ENCODE measurements at places on chromosomes 7 and 10. TPM values are rescaled to one million over a fixed set of nuclear protein-coding genes. Genes with fewer than 3 reads are reported as not detected.

- DNase-seq = no peak
Measured at GRCh38 chr10:126702181-126702580, 31.7 kb upstream of the C10orf90 start.

The BMPER gene
- total RNA-seq = 2.5 TPM

DNA sequence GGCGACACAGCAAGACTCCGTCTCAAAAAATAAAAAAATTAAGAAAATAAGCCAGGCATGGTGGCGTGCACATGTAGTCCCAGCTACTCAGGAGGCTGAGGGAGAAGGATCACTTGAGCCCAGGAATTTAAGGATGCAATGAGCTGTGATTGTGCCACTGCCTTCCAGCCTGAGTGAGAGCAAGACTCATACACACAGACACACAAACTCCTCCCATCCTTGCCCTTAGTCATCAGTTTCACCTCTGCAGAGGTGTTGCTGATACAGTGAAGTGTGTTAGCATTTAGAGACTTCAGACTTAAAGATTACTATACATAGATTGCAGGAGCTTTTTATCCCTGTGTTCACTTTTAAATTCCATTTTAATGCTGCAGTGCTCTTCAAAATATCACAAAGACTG lies 5.5 kb upstream of the H2AZ2 start:
- no peak for DNase-seq

- no peak for DNase-seq
Measured at GRCh38 chr10:78924319-78925003, 144.3 kb upstream of the ZMIZ1 start.

GRCh38 chr10:659688-660141 lies 29.8 kb downstream of the DIP2C start:
- no peak for DNase-seq

The SPRN gene
- total RNA-seq = not detected

The ZNF394 gene
- total RNA-seq = 17.6 TPM

- DNase-seq = peak; percentile 90
Measured at GRCh38 chr10:86968271-86968993, at the start of gene ADIRF. Gene ADIRF (plus strand): TSS chr10:86968482. CDS start chr10:86968545, 63 bp downstream.

DNA sequence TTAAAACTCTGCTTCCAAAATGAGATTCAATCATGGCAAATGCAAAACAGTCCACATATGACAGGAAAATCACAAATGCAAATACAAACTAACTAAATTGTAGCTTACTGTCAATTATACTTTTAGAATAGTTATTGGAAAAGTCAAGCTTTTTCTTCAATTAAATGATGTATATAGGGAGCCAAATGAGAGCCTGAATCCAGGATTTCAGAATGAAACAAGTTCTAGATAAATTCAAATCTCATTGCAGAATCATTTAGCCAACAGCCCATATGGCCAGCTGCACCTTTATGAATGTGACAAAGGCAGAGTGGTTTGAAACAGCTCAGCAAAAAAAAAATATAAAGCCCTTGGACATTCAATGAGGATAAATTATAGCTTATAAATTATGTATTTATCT lies 82.2 kb upstream of the SCIN start:
- DNase-seq = no peak

DNA sequence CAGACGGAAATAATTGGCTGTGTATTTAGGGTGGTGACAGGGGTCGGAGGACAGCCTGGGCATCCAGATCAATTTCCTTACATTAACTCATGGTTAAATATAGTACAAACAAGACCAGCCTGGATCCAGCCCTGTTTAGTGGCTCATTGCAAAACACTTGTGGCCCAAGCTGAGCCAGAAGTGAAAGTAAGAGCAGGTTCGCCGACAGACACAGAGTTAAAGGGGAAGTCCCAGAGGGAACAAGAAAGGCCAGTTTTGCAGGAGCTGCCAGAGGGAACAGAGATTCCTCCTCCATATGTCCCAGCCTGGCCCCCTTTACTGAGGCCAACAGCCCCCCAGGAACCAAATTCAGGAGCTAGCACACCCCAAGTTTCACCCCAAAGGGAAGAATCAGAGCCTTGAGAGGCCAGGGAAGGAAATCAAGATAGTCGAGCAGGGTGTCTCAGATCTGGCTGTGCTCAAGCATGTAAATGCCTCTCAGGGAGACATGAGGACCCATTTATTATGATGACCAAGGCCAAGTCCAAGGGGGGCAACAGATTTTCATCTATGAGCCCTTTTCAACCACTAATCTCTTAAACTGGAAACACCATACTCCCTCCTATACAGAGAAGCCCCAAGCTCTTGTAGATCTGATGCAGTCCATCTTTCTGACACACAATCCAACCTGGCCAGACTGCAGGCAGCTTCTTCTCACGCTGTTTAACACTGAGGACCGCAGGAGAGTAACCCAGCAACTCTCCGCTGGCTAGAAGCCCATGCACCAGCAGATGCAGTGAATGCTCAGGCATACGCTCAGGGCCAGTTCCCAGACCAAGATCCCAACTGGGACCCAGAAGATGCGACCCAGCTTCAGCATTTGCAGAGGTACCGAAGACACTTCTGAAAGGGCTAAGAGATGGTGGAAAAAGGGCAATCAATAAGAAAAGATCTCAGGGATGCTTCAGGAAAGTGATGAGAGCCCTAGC lies 15.9 kb upstream of the ADCK2 start:
- DNase-seq = no peak

DNA sequence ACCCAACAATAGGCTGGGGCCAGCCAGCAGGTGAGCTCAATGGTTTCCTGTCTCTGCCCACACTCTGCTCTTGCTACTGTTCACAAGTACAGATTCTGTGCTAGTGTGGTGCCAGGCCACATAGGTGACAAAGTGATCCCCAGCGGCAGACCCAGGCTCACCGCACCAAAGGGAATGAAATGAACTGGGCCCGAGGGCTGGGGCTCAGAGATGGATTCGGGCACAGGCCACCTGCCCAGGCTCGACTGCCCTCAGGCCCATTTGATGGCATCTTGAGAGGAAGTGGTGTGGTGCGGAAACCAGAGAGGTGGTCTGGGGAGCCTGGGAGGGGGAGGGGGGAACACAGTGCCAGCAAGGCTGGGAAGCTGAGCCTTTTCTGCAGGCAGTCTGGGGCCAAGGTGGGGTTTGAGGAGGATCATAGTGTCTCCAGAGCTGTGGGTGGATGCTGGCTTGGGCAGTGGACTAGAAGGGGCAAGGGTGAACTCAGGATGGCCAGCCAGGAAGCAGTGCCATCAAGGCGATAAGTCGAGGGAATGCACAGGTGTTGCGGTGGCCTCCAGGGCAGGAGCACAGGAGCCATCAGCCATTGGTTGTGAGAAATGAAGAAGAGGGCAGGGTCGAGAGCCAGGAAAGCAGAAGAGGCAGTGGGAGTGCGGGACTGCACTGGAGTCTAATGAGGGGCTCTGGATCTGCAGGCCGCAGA lies 85.2 kb downstream of the ARHGAP22 start:
- DNase-seq = no peak

- no peak for DNase-seq
Measured at GRCh38 chr10:75878586-75878985, 447.2 kb downstream of the LRMDA start.

The TMEM26 gene
- total RNA-seq = 0.95 TPM

The SPDYE8 gene
- total RNA-seq = not detected

The POM121 gene
- 15.5 TPM for total RNA-seq

GRCh38 chr7:15820319-15820718 lies 133.8 kb upstream of the MEOX2 start:
- DNase-seq = no peak

DNA sequence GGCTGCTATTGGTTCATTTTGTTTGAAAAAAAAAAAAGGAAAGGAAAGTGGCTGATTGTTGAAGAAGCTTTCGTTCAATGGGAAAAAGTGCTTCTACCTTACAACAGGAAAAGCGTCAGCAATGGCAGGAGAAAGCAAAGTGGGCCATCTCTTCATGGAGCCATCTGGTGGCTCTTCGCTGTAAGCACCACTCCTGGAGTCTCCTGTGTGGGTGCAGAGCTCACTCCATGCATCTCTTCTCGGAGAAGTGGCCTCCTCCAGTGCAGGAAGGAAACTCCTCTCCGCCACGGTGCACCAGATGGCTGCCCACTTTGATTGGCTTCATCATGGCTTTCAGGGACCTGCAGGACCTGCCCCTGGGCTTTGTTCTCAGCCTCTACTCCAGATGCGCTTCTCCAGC lies 250.9 kb downstream of the PTEN start:
- DNase-seq = no peak

DNA sequence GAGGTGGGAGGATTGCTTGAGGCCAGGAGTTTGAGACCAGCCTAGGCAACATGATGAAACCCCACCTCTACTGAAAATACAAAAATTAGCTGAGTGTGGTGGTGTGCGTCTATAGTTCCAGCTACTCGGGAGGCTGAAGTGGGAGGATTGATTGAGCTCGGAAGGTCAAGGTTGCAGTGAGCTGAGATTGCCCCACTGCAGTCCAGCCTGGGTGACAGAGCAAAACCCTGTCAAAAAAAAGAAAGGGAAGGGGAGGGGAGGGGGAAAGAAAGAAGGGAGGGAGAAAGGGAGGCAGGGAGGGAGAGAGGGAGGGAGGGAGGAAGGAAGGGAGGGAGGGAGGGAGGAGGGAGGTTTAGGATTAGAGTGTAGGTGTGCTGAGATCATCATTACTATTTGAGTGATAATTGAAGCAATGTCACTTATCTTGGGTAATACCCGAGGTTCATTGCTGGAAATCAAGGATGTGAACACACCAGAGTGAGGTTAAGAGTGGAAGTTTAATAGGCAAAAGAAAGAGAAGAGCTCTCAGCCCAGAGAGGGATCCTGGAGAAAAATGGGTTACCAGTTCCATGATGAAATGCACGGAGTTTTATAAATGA lies 27.6 kb downstream of the VCL start:
- DNase-seq = no peak

GRCh38 chr10:22379059-22379458 lies 33.8 kb downstream of the SPAG6 start:
- no peak for DNase-seq

The SCRN1 gene
- total RNA-seq = 15.0 TPM

DNA sequence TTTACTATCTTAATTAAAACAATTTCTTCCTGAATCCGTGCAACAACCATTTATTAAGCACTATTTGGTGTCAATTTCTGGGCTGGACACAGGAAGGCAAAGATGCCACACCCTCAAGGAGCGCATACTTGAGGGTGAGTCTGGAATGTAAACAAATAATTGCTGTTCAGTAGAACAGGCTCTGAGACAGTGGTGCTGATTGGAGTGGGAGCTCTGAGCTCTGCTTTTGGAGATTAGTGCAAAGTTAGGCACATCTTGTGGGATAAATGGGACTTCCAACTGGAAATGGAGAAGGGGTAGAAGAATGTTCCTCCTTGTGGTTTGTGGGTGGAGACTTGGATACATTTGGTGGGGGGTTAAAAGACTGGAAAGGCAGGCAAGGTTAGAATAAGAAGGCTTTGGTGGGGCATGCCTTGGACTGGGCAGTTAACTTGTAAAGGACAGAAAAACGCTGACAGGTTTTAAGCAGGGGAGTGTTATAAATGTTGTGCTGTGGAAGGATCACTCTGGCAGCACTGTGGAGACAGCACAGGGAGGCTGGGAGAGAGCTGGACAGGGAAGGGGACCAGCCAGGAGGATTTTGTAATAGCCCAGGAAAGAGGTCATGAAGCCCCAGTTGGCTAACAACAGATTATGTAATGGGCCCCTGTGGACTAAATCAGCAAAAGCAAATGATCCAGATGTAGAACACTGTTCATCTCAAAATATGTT lies 80.7 kb downstream of the ZNF365 start:
- peak; percentile 53 for DNase-seq

DNA sequence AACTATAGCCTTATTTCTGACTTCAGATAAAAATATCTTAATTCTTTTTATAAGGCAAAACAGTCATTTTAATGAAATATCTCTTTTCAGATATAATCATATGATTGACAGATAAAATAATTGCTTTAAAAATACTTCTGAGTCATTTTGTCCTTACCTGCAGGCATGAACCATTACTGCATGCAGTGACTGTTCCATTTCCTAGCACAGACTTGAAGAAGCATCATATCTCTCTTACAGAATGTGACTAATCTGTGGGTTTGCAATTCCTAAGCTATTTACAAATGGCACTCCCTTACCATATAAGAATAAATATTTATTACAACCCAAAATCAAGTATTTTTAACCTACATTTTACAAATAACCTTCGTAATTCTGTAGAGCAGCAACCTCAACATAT lies 120.7 kb downstream of the SRPK2 start:
- no peak for DNase-seq

The CALHM1 gene
- total RNA-seq = not detected

DNA sequence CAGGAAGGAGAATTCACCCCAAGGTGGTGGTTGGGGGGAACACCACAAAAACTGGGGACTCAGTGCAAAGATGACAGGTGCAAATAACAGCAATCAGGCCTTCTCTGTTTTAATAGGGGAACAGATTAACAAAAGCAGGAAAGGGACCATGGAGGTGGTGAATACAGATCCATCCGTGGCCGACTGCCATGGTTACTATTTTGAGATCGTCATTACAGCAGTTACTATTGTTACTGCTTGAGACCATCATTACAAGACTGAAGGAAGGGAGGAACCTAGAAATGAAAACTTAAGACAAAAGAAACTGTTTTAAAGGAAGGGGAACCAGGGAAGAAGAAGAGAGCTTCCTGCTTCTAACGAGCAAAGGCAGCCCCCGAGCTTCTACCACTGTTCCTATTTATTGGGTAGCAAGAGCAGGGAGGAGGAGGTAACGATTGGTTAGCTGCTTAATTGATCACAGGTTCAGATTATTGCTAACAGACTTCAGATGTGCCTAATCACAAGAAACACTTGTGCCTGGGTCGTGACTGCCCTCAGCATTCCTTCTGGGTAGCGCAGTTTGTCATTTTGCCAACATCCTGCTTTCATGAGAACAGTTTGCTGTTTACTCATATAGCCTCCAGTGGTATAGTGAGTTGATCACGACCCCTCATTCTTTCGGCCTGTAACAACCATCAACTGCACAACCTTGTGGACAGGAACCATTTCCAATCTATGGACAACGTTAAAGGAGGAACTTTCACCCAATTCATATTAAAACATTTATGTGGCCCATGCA lies 216.3 kb downstream of the CHCHD3 start:
- no peak for DNase-seq

DNA sequence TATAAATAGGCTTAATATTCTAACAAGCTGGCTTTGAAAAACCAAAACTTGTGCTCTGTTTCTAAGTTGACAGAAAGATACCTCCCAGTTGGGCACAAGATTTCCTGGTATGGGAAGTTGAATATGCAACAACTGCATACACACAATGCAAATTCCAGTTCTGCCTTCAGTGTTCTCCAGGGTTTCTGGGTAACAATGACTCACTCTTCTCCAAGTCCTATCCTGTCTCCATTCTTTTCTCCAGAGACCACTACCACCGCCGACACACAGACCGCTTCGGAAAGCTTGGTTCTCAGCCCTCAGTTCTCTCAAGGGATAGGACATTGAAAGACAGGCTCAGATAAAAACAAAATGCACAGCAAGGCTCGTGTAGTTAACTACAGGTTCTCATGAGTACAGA lies 12.2 kb downstream of the PDE1C start:
- DNase-seq = no peak

Data from Right ventricle myocardium inferior (tissue), 1 donor.